ENCODE measurements at places on chromosomes 3 and 15. TPM values are rescaled to one million over a fixed set of nuclear protein-coding genes. Genes with fewer than 3 reads are reported as not detected.

Gene LIPC
- 15.6 TPM for polyA plus RNA-seq

Gene MESP2
- polyA plus RNA-seq: 0.45 TPM

Gene CCNB2
- 61.4 TPM for polyA plus RNA-seq

Gene MUC13
- polyA plus RNA-seq: not detected

Gene PRKAR2A
- 47.8 TPM for polyA plus RNA-seq

Gene PCNP
- 242 TPM for polyA plus RNA-seq

Gene ARRDC4
- polyA plus RNA-seq: 30.2 TPM

Gene VGLL3
- 5.0 TPM for polyA plus RNA-seq
